Right cardiac atrium (tissue), 5 donors: ENCODE measurements at places on chromosomes 3 and 15.

DNA sequence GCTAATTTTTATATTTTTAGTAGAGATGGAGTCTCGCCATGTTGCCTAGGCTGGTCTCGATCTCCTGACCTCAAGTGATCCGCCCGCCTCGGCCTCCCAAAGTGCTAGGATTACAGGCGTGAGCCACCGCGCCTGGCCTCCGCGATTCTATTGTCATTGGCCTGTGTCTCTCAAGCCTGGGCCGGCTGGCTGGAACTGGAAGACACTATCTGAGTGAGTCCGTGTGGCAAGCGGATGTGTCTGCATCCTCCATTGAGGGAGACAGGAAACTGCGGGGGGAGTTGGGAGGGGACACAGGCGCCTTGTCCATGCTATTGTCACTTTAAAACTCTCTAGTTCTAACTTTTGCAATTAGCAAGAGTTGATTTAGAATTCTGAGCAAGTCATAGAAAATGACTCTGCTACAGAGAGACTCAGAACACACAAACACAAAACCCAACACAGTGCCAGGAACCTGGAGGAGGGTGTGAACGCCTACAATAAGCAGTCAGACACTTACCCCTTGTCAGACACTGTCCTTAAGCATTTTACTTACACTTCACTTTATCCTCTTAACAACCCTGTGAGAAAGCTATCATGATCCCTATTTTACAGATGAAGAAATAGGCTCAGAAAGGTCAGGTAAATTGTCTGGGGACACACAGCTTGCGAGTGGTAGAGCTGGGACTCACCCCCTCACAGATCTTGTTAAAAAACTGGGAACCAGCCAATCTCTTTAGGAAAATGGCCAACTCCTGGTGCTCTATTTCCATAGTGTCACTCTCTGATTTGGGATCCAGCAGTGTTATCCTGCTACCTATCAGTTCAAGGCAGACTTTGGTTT, 38.7 kb downstream of the ANP32A start:
- DNase-seq, result peak; percentile 89

GRCh38 chr3:69207031-69207430, 84.6 kb upstream of the LMOD3 start:
- DNase-seq, result no peak

DNA sequence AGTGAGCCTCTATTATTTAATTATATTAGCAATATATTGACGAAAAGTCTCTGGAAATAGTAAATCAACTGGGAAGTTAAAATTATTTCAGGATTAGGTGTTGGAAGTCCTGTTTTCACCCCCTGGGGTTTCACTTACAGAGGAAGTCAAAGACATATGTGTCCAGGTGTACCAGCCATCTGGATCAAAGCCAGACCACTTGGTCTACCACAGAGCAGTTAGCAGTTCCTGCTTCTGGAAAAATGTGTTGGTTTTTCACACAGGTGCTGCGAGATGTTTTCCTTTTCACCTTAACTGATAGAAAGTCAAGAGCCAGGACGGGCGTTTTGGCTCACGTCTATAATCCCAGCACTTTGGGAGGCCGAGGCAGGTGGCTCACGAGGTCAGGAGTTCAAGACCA, 13.1 kb downstream of the MME start:
- no peak for DNase-seq

DNA sequence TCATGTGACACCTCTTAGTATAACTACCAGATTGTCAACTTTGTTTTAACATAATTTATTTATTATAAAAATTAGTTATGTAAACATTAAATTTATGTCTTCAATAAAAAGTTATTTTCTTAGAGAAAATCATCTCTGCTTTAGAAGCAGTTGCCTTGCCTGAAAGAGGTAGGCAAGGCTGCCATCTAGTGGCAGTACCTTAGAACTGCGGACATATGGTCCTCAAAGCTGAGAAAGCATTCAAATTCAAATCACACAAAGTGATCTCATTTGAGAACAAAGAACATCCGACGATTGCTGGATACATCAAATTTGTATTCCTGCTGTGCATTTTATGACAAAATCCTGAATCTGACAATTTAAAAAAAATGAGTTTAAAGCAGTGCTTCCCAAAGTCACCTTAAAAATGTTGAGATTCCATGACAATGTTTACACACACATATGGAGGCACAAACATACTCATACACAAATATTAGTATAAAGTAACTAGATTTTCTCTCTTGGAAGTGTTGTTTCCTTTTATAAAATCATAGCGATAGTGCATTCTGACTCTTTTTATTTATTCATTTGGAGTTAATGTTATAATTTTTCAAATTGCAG, 617.4 kb downstream of the CADM2 start:
- DNase-seq, result peak; percentile 55

GRCh38 chr3:11618904-11619303, 24.8 kb downstream of the VGLL4 start:
- DNase-seq, result no peak

GRCh38 chr3:126257984-126258383, 77.6 kb upstream of the ALDH1L1 start:
- DNase-seq, result no peak

GRCh38 chr3:38823722-38824121, 7.7 kb upstream of the SCN10A start:
- peak; percentile 41 for DNase-seq

DNA sequence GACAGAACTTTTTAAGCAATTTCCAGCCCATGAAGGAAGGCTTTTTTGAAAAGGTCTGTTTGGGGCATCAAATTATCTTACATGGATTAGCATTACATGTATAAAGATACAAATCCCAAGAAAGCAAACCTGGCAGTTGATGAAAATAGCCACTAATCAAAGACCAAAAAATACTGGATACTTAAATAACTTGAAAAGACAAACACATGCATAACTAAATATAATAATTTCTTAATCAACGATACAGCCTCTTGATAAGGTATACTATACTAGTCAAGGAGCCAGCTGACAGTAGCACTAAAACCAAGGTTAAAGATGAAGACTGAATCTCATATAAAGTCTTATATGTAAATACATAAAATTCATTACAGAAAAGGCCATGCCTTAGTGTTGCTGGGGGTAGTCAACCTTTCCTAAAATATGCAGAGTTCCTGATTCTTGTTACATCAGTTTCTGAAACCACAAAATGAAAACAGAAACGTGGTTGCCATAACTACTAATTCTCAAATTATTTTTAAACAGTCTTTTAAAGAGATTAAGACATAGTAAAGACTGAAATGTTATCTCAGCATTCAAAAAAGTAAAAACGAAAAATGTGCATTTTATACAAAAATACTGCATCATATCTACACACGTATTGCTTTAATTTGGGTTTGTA, 2.0 kb downstream of the ANKRD28 start:
- DNase-seq, result no peak

- DNase-seq, result no peak
Measured at GRCh38 chr3:100097919-100098783, 16.1 kb downstream of the FILIP1L start.

DNA sequence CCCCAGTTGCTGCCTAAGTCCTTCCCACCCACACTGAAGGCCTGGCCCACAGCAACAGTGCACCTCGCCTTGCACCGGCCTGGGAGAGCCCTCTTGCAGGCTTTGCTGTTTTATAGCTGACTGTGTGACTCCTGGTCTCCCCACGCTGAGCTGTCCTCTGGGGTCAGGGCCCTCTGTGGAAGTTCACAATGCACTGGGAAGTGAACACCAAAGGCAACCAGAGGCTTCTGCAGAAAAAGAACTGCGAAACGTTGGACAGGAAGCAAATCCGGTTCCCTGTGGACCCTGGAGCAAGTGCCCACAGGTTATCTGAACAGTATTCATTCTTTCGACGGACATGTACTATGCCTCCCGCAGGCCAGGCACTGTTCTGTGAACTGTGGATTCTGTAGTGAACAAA, 737 bp upstream of the EPHB1 start:
- DNase-seq, result no peak

DNA sequence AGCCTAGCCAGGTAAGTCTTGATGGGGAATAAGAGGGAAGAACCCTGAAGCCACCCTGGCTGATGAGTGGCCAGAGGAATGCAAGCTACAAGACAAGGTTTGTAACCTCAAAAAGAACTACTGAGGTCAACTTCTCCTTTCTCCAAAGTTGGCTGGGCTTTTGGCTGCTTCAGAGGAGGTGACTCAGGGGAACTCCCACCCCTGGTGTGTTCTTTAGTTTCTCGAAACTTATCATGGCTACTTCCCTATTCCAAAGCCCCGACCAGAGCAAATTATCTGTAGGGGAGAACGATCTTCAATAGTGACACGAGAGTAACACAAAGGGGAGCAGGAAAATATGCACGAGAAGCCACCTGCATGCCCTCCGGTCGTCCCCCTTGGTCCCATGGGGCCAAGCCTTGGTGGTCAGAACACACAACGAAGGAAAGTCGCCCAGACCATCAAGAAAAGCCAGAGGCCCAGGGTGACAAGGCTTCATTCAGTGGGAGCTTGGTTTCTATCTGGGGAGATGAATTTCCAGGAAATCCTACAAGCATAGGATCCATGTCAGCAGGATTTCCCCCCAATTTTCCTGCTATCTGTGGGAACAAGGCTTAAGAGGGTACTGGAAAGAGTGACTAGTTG, 6.5 kb upstream of the BCL2A1 start:
- DNase-seq, result no peak

DNA sequence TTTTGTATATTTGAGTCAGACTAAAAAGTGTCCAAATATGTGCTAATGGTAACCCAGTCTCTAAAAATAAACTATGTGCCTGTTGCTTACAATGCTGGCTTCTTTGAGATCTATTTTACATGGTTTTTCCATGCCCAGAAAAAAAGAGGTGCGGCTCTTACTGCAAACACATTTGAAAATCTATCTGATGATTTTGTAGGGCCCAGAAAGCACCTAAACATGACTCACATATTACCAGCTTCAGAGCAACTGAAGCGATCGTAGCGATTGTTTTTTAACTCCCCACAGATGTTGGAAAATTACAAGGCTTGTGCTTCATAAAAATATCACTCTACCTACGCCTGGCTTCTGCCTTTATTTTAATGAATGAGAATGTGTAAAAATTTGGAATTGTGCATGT, 53.5 kb downstream of the SUCNR1 start:
- no peak for DNase-seq

DNA sequence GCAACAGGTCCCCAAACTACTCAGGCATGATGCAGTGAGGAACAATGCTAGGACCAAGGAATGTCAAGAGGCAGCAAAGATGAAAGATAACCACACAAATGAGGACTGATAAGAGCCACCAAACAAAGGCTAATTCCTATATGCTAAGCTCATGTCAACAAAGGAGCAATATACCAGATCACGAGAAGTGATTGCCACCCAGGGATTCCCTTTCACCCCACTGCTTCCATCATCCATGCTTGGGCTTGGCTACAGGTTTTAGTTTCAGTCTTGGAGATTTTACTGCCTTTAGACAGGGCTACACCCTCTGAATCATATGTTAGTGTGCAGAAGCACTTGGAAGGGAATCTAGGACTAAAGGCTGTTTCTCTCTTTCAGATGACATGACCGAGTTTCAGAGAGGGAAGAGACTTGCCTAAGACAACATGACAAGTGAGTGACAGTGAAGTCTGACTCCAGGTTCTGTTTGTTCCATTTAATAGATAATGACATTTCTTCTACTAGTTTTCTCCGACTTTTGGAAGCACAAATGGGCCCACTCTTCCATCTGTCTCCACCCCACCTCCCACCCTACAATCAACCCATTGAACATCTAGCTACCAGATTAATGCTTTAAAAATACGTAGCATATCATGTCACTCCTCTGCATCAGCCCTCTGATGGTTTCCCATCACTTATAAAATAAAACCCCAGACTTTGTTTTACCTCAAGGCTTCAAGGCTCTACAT, 173.5 kb upstream of the LRRN1 start:
- DNase-seq, result no peak

DNA sequence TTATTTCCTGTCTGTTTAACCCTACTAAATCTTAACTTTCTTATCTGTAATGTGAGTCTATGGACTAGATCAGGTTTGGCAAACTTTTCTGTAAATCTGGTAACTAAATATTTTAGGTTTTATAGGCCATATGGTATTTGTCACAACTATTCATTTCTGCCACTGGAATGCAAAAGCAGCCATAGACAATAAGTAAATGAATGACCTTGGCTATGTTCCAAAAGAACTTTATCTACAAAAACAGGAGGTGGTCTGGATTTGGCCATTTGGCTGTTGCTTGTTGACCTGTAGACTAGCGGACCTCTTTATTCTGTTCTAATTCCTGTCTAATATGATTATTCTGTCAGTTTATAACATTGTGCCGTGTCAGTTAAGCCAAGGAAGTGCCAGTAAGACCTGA, 314.2 kb downstream of the LPP start:
- DNase-seq, result no peak

DNA sequence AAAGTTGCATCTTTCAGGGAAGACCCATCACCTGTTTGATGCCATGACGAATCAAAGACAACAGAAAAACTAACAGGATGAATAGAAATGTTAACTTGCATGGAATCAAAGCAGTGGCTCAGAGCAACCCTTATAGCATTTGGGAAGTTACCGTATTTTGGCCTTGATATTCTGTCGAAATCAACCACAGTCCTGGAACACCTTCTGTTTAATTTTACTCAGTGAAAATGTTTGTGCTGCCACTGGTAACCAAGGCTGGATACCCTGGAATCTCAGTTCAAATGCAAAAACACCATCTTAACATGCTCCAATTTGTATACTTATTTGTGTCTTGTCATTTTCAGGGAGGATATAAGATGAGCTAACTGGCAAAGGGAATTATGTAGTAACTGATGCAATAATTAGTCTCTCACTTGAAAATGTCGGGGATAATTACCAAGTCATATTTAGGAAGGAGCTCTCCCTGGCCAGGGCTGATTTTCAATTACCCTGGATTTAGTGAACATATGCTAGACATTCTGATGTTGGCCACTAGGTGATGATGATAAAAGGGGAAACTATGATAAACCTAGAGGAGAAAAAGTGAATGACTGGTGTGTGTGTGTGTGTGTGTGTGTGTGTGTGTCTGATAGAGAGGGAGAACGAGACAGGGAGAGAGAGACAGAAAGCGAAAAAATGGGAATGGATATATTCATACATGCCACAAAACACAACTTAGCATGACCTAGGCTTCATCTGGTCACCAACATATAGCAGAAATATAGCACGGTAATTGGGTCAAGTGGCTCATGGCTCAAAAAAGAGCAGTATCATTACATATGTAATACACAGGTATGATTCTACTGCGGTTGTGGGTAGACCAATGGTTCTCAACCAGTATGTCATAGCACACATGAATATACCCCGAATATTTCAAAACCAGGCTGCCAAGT, 19.0 kb upstream of the PRICKLE2 start:
- DNase-seq, result no peak

- no peak for DNase-seq
Measured at GRCh38 chr3:130682131-130682530, 64.5 kb downstream of the PIK3R4 start.

- no peak for DNase-seq
Measured at GRCh38 chr15:60536314-60536713, 57.4 kb upstream of the ICE2 start.

GRCh38 chr15:99635794-99636193, 70.0 kb downstream of the MEF2A start:
- no peak for DNase-seq

DNA sequence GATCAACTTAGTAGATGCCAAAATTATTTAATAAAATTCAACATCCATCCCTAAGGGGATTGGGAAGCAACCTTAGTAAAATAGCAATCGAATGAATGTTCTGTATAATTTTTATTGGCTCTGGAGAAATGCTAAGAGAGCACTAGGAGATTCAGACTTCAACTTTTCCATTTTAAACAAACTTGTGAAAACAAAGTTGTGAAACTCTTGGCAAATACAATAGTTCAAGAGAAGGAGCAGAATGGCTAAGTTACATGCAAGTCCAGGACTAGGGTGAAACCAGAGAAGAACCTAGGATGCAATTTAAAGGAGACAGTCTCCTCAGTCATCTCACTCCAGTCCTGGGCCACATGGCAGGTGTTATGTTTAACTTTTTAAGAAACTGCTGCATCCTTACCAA, 16.7 kb upstream of the ZNF280D start:
- DNase-seq, result no peak
